ENCODE measurements at places on chromosomes 5 and 9.

DNA sequence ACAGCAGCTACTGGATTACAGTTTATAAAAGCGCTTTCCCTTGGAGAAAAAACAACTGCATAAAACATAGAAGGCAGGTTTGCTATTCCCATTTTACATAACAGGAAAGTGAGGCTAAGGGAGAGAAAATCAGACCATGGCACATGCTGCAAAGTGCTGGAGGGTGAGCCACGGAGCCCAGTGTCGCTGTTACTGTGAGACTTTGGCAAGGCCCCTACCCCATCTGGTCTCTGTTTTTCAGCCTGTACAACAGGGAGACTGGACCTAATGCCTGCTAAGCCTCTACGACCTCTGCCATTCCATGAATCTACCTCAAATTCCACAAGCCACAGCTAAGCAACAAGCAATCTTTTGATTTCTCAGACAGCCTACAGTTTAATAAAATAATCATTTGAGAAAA, 139.2 kb downstream of the GABBR2 start:
- DNase-seq = no peak

GRCh38 chr5:83475935-83476814, 4.6 kb downstream of the VCAN start:
- no peak for DNase-seq

GRCh38 chr5:57004800-57005199, 52.9 kb upstream of the MIER3 start:
- DNase-seq = no peak

GRCh38 chr9:69820955-69821788, 555 bp downstream of the CFAP95 start:
- no peak for DNase-seq

- DNase-seq = peak; percentile 19
These were observed 31.2 kb upstream of the GALNT10 start for GRCh38 chr5:154159343-154159742.

DNA sequence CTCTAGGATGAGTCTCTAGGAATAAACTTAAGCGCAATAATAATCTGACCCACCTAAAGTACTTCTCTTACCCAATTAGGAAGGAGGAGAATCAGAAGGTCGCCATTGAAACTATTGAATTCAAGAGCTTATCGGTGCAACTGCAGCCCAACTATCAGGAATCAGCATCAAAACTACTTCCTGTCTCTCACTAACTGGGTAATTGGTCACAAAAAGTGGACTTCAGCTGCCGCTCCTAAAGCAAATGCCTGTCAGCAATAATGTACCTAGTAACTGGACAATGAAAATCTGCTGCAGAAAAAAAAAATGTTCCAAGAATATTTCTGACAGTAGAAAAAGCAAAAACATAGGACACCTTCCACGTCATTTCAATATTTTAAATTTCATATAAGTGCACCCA, 3.3 kb downstream of the OR1L8 start:
- no peak for DNase-seq

DNA sequence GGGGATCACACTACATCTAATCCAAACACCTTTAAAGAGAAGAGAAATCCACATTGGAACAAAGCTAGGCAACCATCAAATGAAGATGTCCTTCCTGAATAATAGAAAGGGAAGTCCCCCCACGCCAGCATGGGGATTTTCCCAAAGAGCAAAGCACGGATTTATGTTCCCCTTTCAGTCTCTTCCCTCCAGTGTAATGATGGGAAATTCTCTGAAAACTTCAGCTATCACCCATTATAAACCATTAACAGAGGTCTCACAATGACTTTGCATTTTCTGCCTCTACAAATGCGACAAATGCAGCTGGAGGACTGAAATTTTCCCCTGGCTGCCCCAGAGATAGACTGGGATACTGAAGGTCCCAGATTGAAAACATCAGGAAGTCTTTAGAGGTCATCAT, 368.7 kb downstream of the EFNA5 start:
- no peak for DNase-seq

- no peak for DNase-seq
These were observed 1.4 kb upstream of the ENC1 start for GRCh38 chr5:74641735-74642542.
